ENCODE measurements at places on chromosomes 5 and 9.
A peak's percentile ranks its signal among the peaks of the same experiment; 100 is the strongest.

GRCh38 chr5:516980-517379, 7.3 kb downstream of the SLC9A3 start:
- DNase-seq, result no peak

DNA sequence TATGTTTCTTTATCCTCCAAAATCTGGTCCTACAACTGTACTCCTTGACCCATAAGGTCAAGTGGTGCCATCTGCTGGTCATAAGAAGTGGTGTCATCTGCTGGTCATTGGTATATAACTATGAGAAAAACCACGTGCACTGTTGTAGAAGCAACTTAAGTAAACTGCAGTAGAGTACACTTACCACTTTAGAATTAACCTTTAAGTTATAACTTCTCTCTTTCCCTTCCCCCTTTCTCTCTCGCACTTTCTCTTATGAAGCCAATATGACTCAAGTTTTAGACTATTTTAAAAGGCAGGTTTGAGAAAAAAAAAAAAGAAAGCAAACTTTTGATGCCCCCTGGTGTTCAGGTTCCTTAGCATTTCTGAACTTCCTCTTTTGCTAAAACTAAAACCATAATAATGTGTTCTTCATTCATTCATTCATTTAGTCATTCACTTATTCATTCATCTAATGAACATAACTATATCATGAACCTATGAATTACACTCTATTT, 12.8 kb upstream of the MTAP start:
- peak; percentile 20 for DNase-seq

DNA sequence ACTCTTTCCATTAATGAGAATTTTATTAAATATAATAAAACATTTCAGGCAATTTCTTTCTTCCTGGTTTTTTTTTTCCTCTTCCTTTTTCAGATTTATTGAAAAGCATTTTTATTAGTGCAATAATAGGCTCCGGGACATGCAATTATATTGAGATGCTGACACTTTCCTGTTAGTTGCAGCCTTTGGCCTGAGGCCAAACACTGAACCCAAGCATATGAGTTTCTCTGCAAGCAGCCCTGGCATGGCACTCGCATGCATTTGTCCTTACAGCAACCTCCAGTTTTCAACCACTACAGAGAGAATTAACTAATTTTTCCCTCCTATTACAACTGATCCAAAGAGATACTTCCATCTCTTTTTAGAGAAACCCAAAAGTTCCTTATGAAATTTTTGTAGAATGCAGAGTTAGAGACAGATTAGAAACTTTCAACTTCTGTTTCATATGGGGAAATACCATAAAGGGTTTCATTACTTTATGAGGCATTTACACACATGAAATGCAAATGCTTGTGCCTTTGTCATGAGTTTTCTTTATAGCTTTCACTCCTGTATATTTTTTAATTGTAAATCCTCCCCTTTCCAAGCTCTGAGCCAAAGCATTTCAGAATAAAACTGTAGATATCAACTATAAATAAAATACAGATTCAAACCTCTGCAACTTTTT, 183.0 kb downstream of the CETN3 start:
- no peak for DNase-seq

GRCh38 chr9:112489039-112489546, 2.5 kb downstream of the KIAA1958 start:
- DNase-seq, result no peak

GRCh38 chr9:16223074-16223871, 647.2 kb downstream of the BNC2 start:
- DNase-seq, result no peak

DNA sequence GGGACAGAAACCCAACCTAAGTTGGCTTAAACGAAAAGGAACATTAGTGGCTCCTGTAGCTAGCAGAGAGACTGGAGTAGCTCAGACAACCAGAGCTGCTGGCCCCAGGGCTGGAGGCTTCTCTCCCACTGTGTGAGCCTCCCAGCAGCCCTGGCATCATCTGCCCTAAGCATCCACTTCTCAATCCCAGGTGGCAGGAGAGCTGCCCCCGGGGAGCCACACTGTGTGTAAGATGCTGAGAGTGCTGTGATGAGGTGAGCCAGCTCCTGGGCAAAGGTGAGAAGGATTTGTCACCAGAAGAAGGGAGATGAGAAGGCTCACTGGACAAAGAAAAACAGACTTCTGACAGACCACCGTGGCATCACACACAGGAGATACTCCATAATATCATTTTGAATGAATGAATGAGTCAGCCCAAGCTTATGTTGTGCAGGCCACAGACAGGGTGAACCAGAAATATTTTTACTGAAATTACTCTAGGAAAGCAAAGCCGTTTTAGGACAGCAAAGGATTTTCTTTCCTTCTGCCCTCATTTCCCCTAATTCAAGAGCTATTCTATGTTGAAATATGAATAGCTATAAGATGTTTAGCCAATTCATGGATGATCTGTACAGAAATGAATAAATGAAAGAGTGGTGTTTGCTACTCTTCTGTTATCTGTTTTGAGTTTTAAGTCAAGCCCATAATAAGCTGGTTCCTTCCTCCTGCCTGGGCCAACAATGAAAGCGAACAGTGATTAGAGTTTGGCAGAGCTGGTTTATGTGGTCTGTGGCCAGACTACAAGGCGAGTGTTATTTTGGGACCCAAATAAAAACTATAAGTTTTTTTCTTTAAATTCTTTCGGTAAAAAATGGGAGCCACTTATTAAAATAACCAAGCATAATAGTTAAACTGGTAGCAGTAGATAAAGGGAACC, 57.4 kb upstream of the ECM2 start:
- no peak for DNase-seq

Data from stimulated activated CD4-positive, alpha-beta T cell treated with anti-CD3 and anti-CD28 coated beads, TNF-alpha, amount 100 ng/mL, for 4 hours (primary cell).